ENCODE measurements at places on chromosomes 13 and 19.

DNA sequence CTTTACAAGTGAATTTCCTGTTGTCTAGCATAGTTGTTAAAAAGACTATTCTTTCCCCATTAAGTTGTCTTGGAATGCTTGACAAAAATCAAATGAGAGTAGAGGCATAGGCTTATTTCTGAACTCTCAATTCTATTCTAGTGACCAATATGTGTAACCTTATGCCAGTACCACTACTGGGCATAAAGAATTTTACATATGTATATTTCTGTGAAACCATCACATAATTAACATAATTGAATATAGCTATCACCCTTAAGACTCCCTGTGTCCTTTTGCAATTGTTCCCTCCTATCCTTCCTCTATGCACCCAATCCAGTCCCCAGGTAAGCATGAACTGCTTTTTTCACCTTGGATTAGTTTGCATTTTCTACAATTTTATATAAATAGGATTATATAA, 165.0 kb downstream of the DNAJC3 start:
- no peak for DNase-seq

GRCh38 chr13:68254151-68254550, 1024.0 kb upstream of the PCDH9 start:
- no peak for DNase-seq

GRCh38 chr19:13255041-13255718, 105.0 kb downstream of the IER2 start:
- DNase-seq, result no peak

GRCh38 chr19:54141356-54141755, 3.8 kb downstream of the CNOT3 start:
- peak; percentile 52 for DNase-seq

- DNase-seq, result no peak
Measured at GRCh38 chr19:17467471-17468301, 2.6 kb upstream of the SLC27A1 start.

- DNase-seq, result peak; percentile 63
Measured at GRCh38 chr13:31199849-31200636, at the start of gene B3GLCT. B3GLCT (plus strand) TSS chr13:31199975; CDS start chr13:31200085, 110 bp downstream.

DNA sequence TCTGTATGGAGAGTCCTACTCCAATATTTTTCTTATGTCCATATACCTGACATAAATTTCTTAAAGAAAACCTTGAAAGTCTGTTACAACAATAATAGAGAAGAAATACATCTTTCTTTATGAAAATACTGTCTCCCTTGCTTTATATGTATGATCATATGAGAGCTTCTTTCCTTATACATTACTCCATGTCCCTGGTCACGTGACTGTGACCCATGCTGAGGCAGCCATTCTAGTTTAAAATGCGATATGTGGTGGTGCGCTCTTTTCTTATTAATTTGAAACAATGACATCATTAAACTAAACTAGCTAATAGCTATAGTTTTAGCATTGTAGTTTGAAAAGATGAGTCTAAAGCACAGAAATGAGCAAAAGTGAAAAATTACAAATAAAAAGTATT, 1120.3 kb upstream of the PRR20A start:
- no peak for DNase-seq

DNA sequence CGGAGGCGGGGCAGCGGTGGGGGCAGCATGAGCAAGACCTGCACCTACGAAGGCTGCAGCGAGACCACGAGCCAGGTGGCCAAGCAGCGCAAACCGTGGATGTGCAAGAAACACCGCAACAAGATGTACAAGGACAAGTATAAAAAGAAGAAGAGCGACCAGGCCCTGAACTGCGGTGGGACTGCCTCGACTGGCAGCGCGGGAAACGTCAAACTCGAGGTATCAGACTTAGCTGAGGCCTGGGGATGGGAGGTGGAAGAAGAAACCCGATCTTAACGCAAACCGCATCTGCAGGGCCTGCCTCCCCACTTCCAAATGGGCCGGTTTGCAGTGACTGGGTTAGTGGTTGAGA, 693 bp downstream of the RFXAP start:
- DNase-seq, result no peak

- DNase-seq, result no peak
Measured at GRCh38 chr19:28051047-28051446, 1161.9 kb downstream of the UQCRFS1 start.

DNA sequence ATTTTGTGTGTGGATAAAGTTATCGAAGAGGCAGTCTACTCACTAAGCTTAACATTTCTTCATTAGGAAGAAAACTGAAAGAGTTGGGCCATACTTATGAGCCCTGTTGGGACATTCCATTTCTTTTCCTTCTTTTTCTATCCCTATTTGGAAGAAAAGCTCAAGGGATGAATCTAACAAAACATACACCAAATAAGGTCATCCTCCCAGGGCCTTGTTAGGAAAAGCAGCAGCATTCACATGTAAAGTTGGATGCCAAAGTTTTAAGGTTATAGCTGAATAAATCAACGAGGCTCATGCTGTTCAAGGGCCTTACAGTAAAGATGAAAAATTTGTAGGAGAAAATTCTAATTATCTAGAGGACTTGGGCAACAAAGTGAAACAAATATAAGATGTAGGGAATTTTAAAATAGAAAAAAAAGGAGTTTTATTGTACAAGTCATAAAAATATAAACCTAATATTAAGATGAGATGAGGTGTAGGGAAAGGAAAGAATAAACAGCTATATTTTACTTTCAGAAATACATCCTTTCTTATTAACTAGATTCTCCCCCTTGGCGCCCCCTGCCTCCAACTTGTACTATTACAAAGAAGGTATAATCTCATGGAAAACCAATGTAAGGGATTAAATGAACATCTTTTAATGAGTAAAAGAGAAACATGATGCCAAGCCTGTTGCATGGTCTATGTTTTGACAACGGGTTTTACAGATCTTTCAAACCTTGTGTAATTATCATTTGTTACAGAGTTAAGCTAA, 160.4 kb downstream of the PCDH20 start:
- DNase-seq, result no peak

GRCh38 chr13:61857198-61857597, 441.5 kb upstream of the PCDH20 start:
- DNase-seq, result no peak

GRCh38 chr13:23876265-23876664, 12.9 kb downstream of the MIPEP start:
- DNase-seq, result no peak

GRCh38 chr13:114234266-114234644, 442 bp upstream of the CDC16 start:
- DNase-seq, result no peak

GRCh38 chr13:99265821-99266426, 7.7 kb upstream of the GPR18 start:
- no peak for DNase-seq

DNA sequence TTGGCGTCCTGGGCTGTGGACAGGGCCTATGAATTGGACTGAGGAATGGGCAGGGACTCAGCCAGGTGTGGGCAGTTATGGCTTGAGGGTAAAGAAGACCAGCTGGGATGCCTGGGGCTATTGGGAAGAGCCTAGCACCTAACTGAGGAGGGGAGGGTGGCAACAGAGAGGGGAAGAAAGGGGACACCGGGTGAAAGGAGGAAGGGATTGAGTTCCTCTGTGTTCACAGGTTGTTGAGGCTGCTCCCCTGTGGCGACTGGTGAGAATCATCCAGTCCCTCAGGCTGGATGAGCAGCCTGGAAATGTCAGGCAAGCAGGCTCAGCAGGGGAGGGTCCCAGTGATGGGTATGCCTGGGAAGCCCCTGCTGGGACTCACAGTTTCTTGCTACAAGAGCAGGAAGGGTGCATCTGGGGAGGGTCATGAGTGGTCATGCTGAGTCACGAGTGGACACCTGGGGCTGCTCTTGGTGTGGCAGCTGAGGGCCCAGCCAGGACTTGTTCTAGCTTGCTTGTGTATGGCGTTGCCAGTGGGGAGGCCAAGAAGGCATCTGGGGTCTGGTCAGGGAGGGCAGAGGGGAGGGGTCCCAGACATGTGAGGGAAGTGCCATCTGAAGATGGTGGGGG, 1.4 kb downstream of the ZNF324 start:
- no peak for DNase-seq

GRCh38 chr19:10388957-10389356, 8.6 kb upstream of the TYK2 start:
- DNase-seq, result peak; percentile 42

- peak; percentile 51 for DNase-seq
Measured at GRCh38 chr13:73938372-73939070, 195.7 kb downstream of the KLF12 start.

GRCh38 chr13:30844548-30845296, 61.3 kb upstream of the MEDAG start:
- DNase-seq, result no peak

DNA sequence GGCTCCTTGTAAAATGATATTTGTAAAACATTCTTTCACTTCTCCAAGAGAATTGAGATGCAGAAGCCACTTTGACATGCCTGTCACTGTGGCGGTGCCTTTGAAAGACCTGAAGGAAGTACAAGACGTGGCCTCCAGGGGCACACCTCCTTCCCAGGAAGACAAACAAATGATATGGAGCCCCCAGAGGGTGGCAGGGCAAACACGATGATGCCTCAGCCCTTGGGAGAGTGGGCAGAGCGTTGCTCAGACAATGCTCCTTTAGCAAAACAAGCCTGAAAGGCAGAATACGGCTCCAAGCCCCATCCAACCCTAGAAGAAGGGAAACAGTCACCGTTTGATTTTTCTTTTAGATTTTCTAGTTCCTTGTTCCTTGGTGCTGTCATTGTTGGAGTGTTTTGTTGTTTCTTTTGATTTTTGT, 9.2 kb upstream of the ATP12A start:
- DNase-seq, result no peak

DNA sequence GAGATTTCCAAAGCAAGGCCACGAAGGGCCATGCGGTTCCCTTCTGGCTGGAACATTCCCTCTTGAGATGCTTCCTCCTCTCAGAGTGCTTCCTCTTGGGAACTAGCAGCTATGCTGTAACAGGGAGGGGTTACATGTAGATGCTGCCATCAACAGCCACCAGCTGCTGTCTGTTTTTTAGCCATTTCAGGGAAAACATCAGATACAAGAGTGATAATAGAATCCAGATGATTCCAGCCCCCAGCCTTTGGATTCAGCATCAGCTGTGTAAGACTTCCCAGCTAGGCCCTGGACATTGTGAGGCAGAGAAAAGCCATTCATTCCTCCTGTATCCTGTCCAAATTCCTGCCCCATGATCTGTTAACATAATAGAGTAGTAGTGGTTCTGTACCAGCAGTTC, 8.2 kb upstream of the ZNF177 start:
- DNase-seq, result no peak

GRCh38 chr13:113378825-113379224, 14.9 kb upstream of the GRTP1 start:
- no peak for DNase-seq

DNA sequence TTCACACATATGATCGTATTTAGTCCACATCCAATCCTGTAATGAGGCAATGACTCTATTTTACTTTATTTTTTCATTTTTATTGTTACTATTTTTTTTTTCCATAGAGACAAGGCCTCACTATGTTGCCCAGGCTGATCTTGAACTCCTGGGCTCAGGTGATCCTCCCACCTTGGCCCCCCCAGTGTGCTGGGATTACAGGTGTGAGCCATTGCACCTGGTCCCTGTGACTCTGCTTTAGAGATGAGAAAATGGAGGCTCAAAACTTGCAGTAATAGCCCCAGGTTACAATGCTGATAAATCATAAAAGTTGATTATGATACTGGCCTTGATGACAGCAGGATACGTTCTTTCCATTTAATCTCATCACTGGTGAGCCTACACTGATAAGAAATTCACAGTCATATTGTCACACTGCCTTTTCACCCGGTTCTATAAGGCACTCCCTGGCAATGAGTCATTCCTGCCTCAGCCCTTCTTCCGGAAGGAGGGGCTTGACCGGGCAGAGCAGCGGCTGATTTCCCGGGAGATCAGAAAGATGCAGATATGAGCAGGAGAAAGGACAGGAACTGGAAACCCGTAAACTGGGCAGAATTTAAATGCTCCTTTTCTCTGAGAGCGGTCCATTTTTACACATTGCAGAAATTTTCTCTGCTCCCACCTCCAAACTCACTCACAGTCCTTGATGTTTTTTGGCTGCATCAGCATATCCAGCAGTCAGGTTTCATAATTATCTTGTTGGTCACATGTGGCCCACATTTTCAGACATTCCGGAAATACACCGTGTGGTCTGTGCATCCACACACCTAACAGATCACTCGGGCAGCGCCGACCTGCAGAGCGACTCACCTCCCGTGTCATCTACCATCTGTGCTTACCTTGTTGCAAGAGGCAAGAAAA, 616.4 kb downstream of the EFNB2 start:
- DNase-seq, result no peak

GRCh38 chr13:91347202-91347995, at the start of gene MIR17HG:
MIR17HG (plus strand) TSS chr13:91347687.
- DNase-seq, result peak; percentile 32

- DNase-seq, result no peak
Measured at GRCh38 chr19:1282588-1283206, 3.0 kb upstream of the EFNA2 start.

DNA sequence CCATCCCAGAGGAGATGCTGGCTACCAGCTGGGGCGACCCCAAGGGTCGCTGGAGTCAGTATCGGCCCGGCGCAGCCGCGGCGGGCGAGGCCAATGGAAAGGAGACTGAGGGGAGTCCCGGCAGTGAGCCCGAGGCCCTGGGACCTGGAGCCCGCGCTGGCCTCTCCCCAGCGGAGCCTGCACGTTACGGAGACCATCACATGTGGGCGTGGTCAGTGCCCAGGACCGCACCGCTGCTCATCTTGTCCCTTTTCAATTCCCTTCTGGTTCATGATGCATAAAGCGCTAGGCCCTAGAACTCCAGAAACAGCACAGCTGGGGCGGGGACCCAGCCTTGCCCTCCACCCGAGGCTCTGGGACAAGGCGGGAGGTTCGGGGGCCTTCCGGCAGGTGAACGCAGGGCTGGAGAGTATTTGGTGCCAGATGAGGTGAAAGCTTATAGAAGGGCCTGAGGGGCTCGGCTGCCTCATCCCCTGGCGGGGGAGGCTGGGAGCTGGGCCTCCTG, 8.0 kb downstream of the C19orf25 start:
- DNase-seq, result no peak

DNA sequence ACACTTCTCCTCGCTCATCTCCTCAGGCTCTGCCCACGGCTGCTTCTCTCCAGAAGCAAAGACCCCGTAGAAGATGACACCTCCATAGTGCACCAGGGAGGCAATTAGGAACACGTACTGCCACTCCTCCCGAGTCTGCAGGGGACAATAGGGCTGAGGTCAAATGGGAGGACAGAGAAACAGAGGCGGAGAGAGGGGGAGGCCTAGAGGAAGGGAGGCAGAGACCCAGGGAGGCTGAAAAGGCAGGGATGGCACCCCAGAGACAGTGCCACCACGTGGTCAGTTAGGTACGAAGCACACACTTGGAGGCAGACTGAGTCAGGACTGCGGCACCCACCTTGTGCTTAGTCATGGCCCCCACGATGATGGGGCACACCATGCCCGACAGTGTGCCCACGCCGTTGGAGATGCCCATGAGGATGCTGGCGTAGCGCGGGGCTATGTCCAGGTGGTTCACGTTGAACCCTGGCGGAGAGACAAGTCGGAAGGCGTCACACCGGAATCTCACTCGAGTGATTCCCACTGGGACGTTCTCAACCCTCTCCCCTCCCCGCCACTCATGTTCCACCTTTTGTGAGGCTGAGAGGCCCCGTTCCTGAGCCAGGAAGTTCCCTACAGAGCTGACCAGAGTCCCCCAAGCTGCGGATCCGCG, 5.6 kb downstream of the GFY start:
- no peak for DNase-seq

- DNase-seq, result no peak
Measured at GRCh38 chr13:42071672-42072419, 23.4 kb downstream of the DGKH start.

- DNase-seq, result no peak
Measured at GRCh38 chr13:21320642-21321034, 138.5 kb downstream of the ZDHHC20 start.

- no peak for DNase-seq
Measured at GRCh38 chr19:18317961-18318800, 4.7 kb downstream of the LSM4 start.
